Stimulated activated CD4-positive, alpha-beta T cell treated with anti-CD3 and anti-CD28 coated beads, Interleukin-15, amount 100 ng/mL, for 48 hours (primary cell): ENCODE measurements at places on chromosomes 2 and 18.
A peak's percentile ranks its signal among the peaks of the same experiment; 100 is the strongest.

GRCh38 chr2:6183226-6183625 lies 491.0 kb downstream of the SOX11 start:
- DNase-seq, result no peak

DNA sequence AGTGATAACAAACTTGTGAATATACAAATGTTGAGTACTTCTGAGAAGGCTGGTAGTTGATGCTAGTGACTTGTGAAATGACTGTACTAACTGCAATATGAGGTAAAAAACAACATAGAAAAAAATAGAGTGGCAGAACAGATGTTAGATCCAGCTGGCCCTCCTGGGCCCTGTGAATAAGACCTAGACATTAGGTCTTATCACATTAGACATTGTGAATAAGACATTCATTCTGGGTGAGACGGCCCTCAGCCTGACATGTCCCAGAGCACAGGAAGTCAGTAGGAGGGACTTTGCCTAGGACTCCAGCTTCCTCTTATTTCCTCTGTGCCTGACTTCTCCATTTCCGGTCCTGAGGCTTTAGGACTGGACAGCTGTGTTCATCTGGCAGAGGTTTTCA lies 22.9 kb downstream of the DOK1 start:
- DNase-seq, result no peak

GRCh38 chr18:48254077-48254602 lies 155.0 kb downstream of the ZBTB7C start:
- no peak for DNase-seq

DNA sequence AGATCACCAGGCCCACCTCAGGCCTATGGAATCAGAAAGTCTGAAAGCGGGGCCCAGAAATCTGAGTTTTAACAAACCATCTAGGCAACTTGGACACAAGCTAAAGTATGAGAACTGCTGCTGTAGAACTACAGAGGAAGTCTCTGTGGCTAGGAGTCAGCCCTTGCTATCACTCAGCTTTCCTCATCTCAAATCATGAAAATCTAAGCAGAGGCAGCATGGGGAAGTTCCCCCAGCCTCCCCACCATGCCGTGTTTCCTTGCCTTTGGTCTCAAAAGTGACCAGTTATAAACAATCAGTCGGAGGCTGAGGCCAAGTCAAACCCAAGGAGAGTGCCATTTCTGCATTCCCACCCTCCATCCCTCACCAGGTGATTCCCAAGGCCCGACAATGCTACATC lies 404.7 kb downstream of the BCL11A start:
- no peak for DNase-seq

DNA sequence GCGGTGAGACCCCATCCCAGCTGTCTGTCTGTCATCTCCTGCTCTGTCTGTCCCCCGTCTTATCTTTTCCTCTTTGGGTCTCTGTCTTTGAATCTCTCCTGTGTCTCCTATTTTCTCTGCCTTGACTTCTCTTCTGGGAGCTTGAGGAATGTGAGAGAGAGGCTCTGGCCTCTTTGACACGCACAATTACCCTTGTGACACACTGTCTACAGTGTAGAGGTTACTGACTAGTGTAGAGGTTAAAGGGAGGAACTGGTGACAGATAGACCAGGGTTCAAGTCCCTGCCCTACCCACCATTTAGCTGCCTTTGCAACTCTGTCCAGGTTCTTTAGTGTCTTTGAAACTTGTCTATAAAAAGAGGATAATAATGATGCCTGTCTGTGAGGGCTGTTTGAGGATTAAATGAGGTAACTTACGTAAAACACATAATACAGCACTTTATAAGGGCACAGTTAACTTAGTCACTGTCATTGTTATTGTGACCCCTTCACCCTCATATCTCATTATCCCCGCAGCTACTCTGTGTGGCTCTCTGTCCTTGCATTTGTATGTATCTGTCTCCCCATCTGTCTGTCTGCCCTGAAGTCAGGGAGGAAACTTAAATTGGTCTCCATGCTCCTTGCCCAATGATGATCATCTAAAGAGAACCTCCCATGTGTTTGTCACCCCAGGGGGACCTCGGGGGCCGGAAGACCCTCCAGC lies 19.9 kb downstream of the SEMA4F start:
- DNase-seq, result no peak

- DNase-seq, result no peak
These were observed 51.8 kb downstream of the BIN1 start for GRCh38 chr2:127054996-127055785.

GRCh38 chr2:12931186-12931844 lies 214.6 kb downstream of the TRIB2 start:
- DNase-seq, result no peak

GRCh38 chr2:317501-318424 lies 29.9 kb upstream of the ALKAL2 start:
- peak; percentile 27 for DNase-seq

DNA sequence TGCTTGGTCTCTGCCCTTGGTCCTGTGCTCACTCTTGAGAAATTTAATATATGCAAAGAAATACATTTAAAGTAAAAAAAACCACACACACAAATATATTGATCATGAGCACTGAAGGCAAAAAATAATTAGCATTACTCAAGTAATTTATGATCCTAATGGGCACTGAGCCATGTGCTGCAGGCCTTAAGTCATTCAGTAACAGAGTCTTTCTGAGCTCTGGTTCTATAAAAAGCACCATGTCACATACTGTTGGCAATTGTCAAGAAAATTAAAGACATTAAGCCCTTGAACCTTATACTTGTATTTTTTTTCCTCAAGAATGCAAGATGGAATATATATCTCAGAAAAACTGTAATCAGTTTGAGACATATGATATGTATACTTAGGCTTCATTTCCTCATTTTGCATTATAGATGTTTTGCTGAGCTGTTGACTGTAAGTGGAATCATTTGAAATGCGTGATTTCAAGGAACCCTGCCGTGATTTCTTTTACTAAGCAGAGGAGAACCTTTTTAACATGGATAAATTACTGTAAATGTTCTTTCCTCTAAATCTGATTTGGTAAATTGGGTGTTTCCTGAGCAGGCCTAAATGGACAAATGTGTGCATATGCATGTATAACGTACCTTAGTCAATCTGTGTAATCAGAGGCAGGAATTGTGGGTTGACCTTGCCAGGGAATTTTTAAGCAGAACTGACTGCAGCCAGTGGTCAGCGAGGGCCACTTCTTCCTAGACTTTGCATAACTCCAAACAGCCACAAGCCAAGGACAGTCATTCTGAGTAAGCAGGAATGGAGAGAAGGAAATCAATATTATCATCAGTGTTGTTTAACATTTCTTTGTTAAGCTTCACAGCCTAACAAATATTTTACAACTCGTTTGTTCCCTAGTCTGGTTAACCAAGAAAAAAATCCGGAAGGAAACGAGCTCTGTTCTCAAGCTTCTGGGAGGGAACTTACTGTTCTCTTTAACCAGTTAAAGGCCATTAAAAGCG lies 191.5 kb upstream of the ATP5MC3 start:
- DNase-seq, result no peak

DNA sequence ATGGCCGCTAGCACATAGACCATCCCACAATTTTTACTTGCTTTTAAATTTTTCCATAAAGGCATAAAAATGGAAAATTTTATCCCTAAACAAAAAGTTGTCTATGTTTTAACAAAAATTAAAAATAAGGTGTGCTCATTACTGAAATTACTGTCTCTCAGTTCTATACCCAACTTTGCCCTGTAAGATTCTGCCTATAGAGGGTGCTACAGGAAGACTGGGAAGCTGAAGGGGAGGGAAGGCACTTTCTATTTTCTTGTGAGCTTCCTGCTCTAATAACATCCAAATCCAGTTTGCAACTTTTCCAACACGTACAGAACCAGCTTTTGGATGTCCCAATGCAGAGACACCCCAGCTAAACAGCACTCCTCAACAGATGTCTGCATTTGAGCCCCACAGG lies 666.9 kb downstream of the PLCL1 start:
- no peak for DNase-seq

GRCh38 chr2:102392942-102393341 lies 30.0 kb upstream of the IL18RAP start:
- no peak for DNase-seq

GRCh38 chr2:85741833-85742455 lies 11.8 kb upstream of the ATOH8 start:
- DNase-seq, result no peak

DNA sequence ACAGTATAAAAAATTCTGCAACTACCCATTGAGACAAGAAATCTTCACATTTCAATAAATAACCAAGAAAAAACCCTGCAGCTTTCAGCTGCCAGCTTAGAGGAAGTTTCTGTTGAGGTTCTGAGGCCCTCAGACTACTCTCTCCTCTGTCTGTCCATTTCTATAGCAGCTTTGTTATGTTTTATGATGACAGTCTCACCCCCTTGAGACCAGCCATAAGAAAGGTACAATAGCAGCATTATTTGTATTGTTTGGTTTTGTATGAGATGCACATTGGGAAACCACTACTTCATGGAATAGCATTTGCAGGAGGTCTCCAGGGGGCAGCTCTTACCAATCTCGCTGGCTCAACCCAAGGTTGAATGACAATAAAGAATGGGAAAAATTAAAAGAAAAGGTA lies 334.6 kb upstream of the VRK2 start:
- DNase-seq, result no peak

- DNase-seq, result no peak
These were observed 26.0 kb downstream of the PLEK start for GRCh38 chr2:68391099-68391498.

DNA sequence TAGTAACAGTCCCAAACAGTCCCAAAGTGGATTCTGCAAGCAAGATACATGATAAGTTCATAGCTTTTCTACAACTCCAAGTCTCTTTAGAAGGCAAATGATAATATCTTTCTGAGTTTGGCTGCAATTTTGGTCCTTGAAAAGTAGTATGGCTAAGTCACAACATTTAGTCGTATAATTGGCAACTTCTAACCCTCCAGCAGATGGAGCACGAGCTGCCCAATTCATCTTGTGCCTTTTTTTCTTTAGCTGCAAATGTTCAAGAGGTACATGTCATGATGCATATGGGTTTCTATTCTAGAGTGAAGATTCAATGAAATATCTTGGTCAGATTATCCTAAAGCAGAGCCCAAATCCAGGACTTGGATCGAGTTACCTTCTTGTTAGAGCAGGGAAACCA lies 127.0 kb upstream of the KLHL14 start:
- no peak for DNase-seq

DNA sequence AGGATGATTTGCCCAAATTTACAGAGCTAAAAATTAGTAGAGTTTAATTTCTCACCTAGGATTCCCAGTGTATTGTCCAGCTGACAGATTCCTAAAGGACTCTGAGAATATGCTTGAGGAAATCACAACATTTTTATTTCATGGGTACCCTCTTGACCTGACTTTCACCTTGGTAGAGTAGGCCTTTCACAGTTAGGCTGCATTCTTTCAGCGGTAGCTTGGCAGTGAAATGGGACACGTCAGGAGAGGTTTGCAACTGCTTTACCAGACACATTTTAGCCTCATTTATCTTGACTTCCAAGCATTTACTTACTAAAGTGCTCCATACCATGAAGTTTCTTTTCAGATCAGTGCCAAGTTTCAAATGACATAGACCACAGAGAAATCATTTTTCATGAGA lies 937.9 kb upstream of the LRRTM1 start:
- no peak for DNase-seq

GRCh38 chr2:149872041-149872440 lies 284.5 kb upstream of the MMADHC start:
- no peak for DNase-seq

GRCh38 chr2:187319441-187320108 lies 128.5 kb downstream of the CALCRL start:
- no peak for DNase-seq

GRCh38 chr18:63412953-63413352 lies 9.3 kb downstream of the VPS4B start:
- no peak for DNase-seq

- DNase-seq, result no peak
These were observed 611 bp downstream of the ZNF512 start for GRCh38 chr2:27583390-27583915.

DNA sequence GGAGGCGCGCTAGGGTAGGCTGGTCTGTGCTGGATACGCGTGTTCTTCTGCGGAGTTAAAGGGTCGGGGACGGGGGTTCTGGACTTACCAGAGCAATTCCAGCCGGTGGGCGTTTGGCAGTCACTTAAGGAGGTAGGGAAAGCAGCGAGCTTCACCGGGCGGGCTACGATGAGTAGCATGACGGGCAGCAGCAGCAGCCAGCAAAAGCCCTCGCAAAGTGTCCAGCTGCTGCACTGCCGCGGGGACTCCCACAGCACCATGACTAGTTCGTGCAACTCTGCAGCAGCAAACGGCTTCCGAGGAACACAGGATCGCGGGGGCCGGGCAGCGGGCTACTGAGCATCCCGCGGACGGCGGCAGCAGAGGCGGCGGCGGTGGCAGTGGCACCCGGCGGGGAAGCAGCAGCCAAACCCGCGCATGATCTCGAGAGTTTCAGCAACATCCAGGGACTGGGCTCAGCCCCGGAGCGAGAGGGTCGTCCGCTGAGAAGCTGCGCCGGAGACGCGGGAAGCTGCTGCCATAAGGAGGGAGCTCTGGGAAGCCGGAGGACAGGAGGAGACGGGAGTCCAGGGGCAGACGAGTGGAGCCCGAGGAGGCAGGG lies 368 bp downstream of the TMEFF2 start:
- DNase-seq, result no peak

GRCh38 chr2:138640921-138641676 lies 139.1 kb downstream of the NXPH2 start:
- DNase-seq, result no peak

DNA sequence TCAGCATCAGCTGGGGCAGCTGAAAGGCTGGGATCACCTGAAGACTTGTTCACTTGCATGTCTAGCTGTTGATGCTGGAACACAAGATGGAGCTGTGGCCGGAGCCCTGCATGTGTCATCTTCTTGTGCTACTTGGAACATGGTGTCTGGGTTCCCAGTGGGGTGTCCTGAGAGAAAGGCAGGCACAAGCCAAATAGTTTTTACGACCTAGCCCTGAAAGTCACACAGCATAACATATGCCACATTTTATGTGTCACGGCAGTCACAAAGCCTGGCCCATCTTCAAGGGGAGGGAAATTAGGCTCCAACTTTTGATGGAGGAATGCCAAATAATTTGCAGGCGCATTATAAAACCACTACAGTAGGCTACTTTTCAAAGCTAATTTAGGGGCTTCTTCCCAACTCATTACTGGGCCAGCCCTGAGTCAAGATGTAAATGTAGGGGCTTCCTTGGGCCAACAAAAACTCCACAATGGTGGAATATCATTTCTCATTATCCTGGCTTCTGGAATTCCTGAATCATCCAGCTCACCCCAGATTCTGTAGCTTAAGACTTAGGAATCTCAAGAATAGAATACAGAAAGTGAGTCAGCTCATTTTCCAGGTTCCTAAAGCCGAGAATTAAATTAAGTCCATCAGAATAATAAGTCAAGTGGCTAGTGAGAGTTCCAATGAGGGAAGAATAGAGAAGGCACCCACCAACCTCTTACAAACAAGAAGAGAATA lies 543.0 kb downstream of the TNS1 start:
- no peak for DNase-seq
